LoVo (cell line): ENCODE measurements at places on chromosomes 16 and 17.

DNA sequence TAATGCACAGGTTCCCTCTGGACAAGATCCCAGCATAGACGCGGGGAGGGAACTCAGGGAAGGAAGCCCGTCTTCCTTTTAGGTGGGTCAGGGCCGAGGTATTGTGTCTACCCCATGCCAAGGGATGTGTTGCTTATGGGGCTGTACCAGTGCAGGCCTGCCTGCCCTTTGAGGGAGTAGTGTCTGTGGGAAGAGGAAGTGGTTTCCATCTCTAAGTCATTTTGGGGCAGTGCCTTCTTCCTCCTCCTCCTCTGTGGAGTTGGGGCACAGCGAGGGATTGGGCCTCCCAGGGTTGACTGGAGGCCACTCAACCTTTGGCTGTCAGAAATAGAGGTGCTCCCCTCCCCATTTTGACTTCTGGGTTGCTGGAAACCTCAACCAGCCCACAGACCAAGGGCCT lies 26.5 kb downstream of the GJD3 start:
- DNase-seq: no peak

DNA sequence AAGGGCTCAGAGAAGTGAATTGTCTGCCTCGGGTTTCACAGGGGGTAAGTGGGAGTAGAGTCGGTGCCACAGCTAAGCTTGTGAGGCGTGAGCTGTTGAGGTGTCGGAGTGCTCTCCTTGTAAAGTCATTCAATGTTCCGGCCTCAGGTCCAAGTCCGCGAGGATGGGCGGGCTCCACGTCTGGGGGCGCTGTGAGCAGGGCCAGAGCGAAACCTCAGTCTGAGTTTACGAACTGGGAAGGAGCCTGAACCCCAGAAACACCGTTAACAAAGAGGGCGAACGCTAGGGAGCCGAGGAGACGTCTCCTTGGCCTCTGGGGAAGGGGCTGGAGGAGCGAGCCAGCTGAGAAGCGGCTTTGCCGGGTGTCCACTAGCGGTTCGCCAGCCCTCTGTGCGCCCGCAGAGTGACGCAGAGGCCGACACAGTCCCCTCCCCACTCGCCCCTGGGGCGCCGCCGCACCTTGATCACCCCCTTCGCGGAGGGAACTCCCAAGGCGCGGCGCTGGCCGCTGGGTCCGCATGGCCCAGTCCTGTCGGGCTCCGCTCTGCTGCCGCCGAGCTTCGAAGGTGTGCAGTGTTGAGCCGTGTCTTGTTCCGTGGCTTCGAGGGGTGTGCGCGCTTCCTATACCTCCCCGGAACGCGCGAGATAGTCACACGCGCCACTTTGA lies 4.9 kb downstream of the IRX3 start:
- no peak for DNase-seq

DNA sequence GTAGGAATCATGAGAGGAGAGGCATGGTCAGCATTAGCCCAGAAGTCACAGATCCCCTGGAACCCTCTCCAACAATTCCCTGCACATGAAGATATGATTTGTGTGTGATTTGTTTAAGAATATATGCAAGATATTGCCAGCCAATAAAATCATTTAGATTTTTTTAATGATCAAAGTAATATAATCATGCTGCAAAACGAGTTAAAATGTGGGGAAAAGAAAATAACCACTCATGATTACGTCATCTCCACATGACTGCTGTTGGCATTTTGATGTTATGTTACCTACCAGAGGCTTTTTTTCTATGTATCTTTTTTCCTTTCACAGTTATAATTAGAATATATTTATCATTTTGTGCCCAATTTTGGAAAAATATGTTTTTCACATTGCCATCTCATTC lies 22.4 kb downstream of the SLC35G3 start:
- no peak for DNase-seq

DNA sequence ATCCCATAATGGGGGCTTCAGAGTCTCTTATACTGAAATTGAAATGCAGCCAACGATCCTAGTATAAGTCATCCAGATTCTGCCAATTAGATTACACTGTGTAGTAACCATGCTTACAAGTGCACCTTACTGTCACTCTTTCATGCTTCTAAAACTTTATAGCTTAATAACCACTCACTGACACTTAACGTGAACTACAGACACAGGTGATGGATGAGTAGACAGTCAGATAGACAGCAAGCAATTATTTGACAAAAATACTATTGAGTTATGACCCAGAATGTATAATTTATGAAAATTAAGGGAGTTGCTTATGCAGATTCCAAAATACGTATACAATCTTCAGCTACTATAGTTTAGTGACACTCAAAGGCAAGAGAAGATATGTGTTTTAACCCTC lies 6.3 kb downstream of the CDH8 start:
- DNase-seq: no peak

DNA sequence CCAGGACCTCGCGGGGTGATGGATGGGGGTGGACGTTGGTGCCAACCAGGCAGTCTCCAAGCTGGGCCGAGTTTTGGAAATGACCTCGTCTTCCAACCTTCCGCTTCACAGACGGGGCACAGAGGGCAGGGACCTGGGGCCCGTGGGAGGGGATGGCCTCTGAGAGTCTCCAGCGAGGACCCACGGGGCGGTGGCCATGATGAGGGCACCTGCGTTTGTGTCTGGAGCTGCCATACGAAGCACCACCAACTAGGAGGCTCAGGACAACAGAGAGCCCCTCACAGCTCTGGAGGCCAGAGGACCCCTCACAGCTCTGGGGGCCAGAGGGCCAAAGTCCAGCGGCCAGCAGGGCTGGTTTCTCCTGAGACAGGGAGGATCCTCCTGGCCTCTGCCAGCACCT lies 26.5 kb downstream of the SOX8 start:
- no peak for DNase-seq
